Suprapubic skin (tissue), 4 donors: ENCODE measurements at places on chromosomes 13 and 19. TPM values are rescaled to one million over a fixed set of nuclear protein-coding genes. Genes with fewer than 3 reads are reported as not detected.

DNA sequence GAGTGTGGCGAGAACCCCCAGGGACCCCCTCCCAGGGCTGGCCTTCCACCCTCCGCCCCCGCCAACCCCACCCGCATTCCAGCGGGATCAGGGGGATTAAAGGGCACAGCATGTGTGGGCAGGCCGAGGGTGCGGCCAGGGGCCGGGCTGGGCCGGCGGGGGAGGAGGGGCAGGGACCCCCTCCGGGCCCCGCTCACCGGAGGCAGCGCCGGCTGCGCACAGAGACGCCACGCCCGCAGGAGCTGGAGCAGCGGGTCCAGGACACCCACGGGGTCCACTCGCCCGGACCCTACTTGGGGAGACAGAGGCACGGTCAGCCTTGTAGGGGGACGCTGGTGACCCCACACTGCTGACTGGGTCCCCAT lies 2.4 kb downstream of the ADAMTSL5 start:
- no peak for DNase-seq

DNA sequence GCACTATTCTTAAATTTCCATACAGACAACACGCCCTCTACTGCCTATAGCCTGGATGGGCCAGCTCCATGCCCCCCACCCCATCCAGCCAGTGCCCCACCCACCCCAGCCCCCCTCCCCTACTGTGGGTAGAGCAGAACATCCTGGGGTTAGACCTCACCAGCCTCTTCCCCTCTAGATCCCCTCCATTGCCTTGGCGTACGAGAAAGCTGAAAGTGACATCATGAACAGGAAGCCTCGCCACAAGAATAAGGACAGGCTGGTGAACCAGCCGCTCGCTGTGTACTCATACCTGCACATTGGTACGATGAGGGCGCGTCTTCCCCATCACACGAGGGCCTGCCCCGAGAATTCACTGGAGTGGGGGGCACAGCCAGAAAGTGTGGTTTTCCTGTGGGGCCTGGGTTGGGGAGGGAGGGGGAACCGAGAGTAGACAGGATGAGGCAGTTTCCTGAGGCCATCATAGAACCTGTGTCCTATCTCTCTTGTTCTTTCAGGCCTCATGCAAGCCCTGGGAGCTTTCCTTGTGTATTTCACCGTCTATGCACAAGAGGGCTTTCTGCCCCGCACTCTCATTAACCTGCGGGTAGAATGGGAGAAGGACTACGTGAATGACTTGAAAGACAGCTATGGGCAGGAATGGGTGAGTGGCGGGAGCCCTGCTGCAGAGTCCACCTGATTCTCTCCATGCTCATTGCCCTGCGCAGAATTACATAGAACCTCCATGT lies 29.1 kb downstream of the ATP12A start:
- DNase-seq, result no peak

DNA sequence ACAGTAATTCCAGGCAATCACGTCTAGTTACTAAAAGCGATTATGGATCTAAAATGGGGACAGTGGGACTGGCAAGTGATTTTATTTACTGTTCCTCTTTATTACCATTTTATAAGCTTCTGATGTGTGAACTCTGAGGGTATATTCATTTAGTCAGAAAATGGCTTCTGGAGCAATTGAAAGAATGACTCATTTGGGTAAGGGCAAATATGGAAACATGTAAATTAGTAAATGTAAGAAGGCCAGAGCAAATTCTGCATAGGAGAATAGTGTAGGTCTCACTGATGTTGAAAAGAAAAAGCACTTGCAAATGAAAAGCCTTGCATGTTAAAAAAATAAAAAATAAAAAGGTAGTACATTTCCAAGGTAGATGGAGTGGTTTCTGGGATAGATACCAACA lies 262.2 kb downstream of the KLF5 start:
- DNase-seq, result no peak

DNA sequence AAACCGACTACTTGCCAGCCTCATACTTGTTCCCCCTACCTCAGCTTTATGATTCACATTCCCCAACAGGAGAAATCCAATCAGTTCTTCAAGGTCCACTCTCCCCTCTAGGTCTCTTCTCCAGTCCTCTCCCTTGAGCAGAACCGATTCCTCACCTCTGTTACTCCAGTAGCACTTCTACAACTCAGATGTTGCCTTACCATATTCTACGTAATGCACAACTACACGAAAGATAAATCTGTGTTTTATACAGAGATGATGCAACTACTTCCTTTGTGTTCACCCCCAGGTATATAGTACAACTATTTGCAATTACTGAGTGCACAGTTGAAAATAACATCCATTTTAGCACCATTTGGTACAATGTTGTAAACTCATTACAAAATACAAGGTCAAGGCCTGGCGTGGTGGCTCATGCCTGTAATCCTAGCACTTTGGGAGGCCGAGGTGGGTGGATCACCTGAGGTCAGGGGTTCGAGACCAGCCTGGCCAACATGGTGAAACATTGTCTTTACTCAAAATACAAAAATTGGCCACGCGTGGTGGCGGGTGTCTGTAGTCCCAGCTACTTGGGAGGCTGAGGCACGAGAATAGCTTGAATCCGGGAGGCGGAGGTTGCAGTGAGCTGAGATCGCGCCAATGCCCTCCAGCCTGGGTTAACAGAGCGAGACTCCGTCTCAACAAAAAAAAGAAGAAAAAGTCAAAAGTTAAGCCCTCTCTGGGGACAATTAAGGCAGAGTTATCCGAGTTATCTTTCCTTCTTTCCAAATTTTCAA lies 2.8 kb upstream of the WBP4 start:
- no peak for DNase-seq

The TTYH1 gene
- total RNA-seq, result 13.7 TPM

The CCDC70 gene
- total RNA-seq, result not detected

GRCh38 chr13:25167382-25168174 lies 4.5 kb downstream of the AMER2 start:
- DNase-seq, result no peak

GRCh38 chr19:36685835-36686234 lies 1.6 kb upstream of the ZNF567 start:
- DNase-seq, result no peak

The NXNL1 gene
- total RNA-seq, result not detected

DNA sequence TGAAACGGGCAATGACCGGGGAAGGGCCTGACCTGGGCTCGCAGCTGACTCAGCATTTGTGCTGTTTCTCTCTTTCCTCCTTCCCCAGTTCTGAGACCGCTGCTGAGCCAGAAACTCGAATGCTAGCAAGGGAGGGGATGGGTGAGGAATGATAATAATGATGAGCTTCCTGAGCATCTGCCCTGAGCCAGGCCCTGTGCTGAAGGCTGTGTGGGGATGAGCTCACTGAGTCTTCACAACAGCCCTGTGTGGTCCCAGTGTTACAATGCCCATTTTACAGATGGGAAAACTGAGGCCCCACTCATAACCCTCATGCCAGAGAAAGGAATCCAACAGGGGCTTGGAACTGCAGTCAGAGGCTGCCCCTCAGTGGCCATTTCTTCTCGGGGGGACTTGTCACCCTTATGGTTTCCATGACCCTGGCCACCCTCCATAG lies 8.1 kb downstream of the SULT2B1 start:
- no peak for DNase-seq

The SLITRK1 gene
- total RNA-seq, result not detected

DNA sequence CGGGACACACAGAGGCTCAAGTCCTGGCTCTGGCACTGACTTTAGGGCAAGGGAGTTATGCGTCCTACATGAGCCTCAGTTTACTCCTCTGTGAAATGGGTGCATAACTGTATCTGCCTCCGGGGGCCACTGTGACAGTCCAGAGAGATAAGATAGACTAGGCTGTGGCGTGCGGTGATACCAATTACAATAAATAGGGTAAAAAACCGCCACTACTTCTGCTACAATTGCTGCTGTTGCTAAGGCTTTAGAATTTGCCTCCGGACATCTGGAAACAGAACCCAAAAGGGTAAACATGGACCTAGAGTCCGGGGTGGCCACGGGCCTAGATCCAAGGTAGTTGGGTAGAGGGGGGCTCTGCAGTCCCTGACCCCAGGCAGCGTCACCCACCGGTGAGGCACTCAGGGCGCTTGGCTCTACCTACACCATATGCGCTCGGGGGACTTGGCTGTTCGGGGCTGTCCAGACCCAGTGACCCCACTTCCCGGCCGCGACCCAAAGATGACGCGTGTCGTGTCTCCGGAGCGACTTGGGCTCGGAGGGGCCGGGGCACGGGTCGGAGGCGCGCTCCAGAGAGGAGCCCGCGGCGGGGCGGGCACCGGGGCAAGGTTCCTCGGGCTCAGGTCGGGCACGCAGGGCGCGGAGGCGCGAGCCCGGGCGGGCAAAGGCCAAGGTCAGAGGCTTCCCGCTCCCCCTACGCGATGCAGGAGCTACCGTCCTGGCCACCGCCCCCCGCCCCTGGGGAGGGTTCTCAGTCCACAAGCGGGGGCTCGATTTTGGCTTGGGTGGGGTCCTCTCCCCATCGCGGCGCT lies 1.1 kb downstream of the INSR start:
- peak; percentile 71 for DNase-seq

- DNase-seq, result no peak
These were observed 87.3 kb downstream of the COL4A2 start for GRCh38 chr13:110394371-110394841.

GRCh38 chr19:48573163-48573505 lies 21.2 kb downstream of the SULT2B1 start:
- DNase-seq, result no peak

DNA sequence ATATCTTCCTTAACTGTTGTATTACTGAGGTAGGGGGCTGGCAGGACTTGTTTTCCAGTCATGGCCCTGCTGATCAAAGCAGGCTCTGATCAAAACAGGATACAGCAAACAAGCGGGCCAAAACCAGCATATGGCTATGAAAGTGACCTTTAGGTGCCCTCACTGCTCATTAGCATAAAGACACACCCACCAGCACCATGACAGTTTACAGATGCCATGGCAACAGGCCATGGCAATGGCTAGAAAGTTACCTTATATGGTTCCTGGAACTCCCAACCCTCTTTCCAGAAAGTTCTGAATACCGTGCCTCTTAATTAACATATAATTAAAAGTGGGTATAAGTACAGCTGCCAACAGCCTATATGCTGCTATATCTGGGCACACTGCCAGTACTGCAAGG lies 551.4 kb upstream of the SGCG start:
- DNase-seq, result no peak
